T-helper 2 cell (primary cell): ENCODE measurements at places on chromosomes 3 and 15.

- no peak for DNase-seq
Observed at GRCh38 chr3:5186858-5187155, 700 bp upstream of the EDEM1 start.

DNA sequence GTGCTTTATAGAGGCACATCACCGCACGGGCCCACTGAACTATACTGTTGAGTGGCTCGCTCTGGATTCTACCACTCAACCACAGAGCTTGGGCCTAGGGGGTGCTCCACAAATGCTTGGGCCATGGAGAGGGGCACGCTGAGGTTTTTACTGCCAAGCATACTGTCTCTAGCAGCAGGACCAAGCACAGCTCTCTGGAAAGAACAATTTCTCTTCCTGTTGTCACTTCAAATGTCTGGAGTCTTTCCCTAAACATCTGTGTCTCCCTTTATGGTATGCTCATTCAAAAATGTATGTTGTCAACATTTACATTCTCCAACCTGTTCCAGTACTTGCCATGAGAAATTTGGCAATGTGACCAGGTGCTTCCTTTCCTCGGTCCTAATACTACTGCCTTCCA is 114.7 kb upstream of the TPM1 start:
- DNase-seq: no peak

- DNase-seq: no peak
Observed at GRCh38 chr3:2096216-2096615, 2.5 kb upstream of the CNTN4 start.

- peak; percentile 35 for DNase-seq
Observed at GRCh38 chr15:75452865-75453702, 1.6 kb upstream of the SIN3A start.

DNA sequence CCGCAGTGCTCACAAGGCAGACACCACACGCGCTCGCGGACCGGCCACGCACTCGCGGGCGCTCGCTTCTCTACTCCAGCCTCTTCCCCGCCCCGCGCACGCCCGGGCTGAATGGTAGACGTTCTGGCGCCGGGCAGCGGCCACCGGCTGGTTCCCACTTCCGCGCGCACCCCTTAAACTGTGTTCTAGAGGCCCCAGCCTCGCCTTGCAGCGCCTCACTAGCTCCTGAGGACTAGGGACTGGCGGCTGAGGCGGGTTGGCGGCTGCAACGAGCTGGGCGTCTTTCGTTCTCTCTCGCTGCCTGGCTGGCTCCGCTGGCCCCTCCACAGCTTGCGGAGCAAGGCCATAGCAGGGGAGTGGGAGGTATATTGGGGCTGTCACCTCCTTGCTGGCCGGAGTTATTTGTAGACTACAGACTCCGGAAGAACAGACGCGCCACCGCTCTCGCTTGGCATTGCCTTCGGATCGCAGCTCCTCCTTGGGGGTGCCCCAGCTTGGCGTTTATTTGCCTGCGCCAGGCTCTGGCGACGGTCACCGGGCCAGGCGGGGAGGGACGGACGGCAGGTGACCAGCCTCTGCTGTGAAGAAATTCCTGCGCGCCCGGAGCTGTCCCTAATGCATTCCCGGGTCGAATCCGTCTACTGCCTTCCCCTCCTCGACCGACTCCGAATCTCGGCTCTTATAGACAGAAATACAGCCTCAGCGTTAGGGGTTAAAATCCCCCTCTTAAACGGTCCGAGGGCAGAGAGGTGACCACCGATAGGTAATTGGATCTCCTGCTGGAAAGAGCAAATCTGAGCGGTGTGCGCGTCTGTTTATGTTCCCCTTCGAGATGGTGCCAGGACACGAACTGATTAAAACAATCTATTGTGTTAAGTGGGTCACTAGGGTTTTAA is 1.3 kb downstream of the GREM1 start:
- no peak for DNase-seq

GRCh38 chr3:113211330-113212149 is at the start of gene BOC:
BOC (plus strand) TSS chr3:113211557; CDS start chr3:113249803, 38,246 bp downstream.
- no peak for DNase-seq

DNA sequence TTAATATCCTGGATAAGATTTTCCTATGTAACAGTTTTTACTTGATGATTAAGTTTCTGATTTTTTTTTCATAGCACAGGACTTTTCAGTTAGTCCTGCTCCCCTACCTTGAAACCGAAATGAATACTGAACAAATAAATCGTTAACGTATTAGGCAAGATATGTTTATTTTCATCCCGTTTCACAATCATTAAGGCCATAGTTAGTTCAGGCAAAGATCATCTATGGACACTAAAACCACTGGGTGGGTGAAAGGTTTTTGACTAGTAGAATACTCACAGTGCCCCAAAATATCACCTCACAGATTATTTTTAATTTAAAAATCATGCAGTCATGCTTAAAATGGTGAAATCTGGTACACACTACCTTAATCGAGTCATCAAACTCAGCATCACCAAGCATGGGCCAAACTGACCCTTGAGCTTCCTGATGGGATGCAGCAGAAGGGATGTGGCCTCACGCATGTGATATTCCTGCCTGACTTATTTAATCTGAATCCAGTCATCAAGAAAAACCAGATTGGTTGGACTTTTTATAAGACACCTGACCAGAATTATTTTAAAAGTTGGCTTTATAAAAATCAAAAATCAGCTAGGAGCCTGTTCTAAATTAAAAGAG is 365.0 kb downstream of the LPP start:
- no peak for DNase-seq

GRCh38 chr3:116005404-116005803 is 382.1 kb downstream of the GAP43 start:
- DNase-seq: no peak

DNA sequence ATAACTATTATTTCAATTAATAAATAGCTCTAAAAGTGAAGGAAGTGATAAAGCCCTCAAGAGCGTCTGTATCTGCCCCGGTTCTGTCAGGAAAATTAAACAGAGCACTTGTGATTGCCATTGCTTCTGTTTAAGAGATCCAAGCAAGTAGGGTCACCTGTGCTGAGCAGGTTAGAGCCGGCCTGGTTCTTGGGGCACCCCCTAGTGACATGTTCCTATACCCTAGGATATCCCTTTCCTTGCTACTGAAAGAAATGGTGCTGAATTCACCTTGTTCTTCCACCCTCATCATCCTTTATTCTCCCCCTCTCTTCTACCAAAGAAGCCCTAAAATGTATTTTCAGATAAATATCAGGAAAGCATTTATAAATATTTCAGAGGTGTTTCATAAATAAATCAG is 323.5 kb downstream of the RORA start:
- DNase-seq: no peak

GRCh38 chr15:94107652-94108051 is 123.7 kb upstream of the MCTP2 start:
- DNase-seq: no peak

DNA sequence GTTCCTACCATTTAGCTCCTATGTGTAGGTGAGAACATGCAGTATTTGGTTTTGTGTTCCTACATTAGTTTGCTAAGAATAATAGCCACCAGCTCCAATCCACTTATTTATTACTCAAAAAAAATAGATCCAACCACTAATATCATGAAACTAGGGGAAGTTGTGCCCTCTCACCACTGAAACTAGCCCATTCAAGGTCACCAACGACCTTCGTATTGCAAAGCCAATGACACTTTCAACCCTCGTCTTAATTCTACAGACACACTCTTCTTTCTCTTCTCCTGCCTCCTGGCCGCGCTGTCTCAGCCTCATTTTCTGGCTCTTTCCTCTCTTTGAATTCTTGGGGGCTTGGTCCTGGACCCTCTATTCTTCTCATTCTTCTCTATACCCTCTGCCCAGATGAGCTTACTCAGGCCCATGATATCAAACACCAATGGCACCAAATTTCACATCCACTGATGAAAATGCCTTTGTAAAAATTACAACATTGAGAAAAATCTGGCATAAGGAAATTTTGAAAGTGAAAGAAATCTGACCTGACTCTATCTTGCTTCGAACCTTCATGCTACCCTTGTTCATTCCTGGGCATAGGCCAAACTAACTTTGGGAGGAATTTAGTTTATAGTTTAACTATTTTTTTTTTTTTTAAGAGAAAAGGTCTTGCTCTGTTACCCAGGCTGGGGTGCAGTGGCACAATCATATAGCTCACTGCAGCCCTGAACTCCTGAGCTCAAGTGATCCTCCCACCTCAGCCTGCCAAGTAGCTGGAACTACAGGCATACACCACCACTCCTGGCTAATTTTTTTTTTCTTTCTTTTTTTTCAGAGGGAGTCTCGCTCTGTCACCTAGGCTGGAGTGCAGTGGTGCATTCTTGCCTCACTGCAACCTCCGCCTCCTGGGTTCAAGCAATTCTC is 25.4 kb upstream of the LIMD1 start:
- DNase-seq: no peak

DNA sequence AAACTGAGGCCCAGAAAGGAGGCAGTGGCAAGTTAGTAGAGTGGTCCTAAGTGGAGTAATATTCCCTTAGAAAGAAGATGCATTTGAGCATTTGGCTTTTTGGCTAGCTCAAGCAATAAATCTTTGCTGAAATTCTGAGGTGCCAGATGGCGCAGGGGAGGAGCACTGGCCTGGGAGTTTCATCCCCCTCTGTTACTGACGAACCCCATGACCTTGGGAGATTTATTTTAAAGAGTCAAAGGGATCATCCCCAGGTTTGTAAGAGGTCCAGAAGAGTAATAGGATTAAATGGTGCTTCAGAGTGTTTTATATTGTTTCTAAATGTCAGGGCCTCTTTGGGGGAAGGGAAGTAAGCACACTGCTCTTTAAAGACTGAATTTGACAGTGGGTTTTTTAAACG is 85.1 kb upstream of the PIAS1 start:
- DNase-seq: no peak

GRCh38 chr3:66271231-66271630 is 50.4 kb downstream of the SLC25A26 start:
- no peak for DNase-seq

DNA sequence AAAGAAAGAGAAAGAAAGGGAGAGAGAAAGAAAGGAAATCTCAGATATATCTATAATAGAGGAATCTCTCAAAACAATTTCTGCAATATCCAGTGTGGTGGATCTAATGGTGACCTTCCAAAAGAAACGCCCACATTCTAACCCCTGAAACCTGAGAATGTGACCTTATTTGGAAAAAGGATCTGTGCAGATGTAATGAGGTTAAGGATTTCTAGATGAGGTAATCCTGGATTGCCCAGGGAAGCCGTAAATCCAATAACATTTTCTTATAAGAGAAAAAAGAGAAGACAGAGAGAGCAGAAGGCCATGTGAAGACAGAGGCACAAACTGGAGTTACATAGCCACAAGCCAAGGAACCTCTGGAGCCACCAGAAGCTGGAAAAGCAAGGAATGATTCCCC is 307.6 kb downstream of the ZBTB20 start:
- no peak for DNase-seq

- no peak for DNase-seq
Observed at GRCh38 chr3:43347774-43348173, 61.4 kb downstream of the SNRK start.

DNA sequence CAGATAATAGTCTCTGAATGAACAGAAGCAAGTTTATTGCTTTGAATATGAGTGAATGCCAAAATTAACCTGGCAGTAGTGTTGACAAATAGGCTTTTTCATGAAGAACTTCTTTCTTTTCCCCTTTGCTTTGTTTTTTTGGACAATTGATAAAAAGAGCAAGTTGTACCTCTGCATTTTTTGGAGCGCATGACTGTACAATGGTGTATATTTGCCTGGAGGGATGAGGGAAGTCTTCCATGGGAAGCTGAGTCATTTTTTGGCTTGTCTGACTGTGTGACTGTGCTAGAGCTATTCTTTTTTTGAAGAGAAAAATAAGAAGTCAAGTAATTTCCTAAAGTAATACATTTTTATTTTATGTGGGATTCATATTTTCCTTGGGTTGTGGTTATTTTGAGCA is 186.9 kb downstream of the KLHL25 start:
- no peak for DNase-seq

DNA sequence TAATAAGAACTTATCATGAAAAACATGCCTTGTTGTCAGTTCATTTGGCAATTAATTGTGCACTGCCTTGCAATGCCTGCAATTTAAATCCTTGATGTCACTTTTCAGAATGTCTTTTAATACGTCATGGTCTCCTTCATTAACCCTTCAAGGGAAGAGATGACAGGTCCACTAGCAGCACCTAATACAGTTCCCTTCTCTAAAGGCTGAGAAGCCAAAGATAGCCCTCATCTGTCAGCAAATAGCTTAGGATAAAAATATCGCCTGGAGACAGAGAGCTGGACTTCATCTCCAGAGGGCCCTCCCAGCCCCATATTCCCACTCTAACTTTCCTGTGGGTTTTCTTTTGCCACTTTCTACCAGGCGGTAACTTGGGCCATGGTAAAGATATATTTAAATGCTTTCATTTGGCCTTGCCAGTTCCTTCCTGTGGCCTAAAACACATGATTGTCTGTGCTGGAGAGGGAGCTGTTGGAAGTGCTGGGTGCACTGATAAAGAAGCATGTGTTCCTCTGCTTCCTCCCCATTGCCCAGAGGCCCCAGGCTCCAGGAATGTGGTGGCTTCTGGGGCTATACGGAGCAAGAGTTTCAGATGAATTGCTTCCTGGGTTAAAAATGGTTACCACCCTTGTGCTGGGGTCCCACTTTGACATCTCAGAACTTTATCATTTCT is 76.3 kb upstream of the UMPS start:
- DNase-seq: no peak

GRCh38 chr3:13896473-13897154 is 16.7 kb upstream of the WNT7A start:
- DNase-seq: peak; percentile 33
